ENCODE measurements at places on chromosomes 3 and 15.
A peak's percentile ranks its signal among the peaks of the same experiment; 100 is the strongest.

GRCh38 chr15:95096651-95097050 lies 865.3 kb downstream of the MCTP2 start:
- DNase-seq, result no peak

- no peak for DNase-seq
Observed at GRCh38 chr3:191980443-191980842, 519.5 kb downstream of the PYDC2 start.

GRCh38 chr3:195394024-195394423 lies 48.8 kb downstream of the ACAP2 start:
- DNase-seq, result no peak

DNA sequence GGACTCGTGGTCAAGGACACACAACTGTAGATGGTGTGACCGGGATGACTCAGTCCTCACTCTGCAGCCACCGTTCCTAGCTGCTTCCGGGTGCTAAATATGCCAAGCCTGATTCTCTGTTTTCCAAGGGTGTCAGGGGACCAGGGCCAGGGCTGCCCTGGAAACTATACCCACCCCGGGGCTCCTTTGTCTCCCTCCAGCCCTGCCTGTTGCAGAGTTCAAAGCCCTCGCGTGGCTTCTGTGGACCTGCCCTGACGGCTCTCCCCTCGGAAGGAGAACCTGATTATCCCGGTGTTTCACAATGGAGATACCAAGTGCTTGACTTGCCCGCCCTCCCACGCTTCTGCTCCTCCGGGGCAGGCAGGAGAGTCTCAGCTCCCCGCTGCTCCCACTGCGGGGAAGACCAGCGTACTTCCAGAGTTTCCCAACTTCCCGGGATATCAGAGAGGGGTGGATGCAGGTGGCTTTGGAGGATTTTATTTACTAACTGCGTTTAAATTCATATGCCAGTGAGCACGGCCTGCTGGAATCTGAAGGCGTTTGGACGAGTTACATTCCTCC lies 125.0 kb downstream of the ASB7 start:
- DNase-seq, result no peak

- no peak for DNase-seq
Observed at GRCh38 chr15:67241132-67241855, 13.2 kb downstream of the AAGAB start.

- no peak for DNase-seq
Observed at GRCh38 chr3:134404366-134404885, 30.2 kb upstream of the AMOTL2 start.

- DNase-seq, result no peak
Observed at GRCh38 chr15:69862540-69862939, 235.2 kb downstream of the TLE3 start.

GRCh38 chr3:65988411-65989180 lies 50.1 kb downstream of the MAGI1 start:
- no peak for DNase-seq

GRCh38 chr15:63221346-63221745 lies 31.9 kb downstream of the RAB8B start:
- no peak for DNase-seq

DNA sequence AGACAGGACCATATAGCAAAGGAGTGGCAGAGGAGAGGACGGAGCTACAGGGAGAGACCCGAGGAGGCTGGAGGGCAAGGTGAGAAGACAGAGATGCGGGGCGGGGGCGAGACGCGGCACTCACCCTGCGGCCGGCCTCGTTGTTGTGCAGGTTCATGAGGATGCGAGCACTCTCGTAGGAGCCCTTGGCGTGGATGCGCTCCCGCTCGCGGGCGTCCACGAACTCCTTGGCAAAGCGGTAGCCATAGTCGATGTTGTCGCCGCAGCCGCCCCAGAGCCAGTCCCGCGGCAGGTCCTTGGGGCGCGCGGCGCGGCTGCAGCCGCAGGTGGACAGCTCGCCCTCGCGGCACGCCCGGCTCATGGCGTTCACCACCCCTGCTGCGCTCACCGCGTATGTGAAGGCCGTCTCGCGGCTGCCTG lies 12.9 kb downstream of the WNT5A start:
- no peak for DNase-seq

- DNase-seq, result no peak
Observed at GRCh38 chr3:101758224-101758623, 20.8 kb upstream of the NXPE3 start.

DNA sequence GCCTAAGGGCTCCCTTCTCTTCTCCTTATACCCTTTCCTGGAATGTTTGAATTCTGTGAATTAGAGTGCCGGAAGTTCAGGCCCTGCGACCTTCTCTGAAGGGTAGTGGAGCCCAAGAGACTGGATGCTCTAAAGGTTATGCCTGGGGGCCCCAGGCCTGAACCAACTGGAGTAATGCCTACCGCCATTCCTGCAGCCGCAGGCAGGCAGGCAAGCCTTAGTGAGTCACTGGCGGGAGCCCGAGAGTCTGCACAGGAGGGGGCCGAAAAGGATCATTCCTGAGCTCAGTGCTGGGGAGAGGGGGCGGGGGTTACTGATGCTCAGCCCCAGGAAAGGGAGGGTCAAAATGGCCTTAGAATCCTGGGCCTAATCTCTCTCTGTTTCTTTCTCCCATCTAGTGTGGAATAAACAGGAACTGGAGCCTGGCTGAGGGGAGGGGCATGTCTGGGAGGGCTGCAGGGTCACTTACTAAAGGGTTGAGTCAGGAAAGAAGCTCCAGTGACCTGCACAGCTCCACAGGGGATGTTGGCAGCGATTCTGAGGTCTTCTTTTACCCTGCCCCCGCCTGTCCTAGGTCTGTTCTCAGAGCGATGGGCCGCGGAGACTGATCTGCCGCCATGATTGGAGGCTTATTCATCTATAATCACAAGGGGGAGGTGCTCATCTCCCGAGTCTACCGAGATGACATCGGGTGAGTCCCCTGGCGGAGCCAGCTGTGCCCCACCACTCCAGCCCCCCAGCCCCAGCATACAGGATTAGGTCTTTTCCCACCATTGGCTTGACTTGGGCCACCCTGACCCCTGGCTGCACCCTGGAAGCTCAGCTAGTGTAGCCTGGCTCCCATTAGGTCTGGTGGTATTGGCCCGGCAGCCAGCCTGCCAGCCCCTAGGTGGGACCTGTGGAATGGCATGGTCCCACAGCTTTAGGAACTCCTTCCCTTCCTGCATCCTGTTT lies 2.0 kb downstream of the AP2M1 start:
- DNase-seq, result peak; percentile 33

DNA sequence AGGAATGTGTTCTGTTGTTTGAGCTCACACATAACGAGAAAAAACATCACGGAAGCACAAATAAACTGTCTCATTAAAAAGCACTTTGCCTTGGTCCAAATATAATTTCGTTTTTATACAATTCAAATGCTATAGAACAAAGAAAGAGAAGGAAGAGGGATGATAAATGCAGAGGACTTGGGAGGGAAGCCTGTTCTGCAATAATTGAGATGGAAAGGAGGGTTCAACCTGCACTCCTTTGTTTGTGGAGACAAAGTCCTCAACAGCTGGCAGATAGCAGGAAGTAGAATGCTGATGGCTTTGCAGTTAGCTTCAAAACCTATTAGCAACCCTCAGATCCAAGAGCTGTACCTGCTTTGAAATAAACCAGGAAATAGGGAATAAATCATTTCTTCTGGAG lies 1010.8 kb downstream of the FHIT start:
- no peak for DNase-seq

DNA sequence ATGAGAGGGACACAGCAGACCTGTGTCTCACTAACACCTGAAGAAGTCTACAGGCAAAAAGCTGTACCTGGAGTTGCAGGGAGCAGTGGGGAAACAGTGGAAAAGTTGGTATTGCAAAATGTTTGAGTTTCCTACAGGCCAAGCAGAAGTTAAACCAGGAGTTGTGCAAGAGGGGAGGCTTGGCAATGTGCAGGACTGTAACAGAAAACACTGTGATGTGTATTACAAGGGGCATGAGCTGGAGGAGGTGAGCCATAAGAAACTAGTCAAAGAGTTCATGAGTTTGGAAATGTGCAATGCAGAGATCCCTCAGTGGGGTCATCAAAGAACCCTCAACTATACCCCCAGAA lies 47.1 kb upstream of the SERPINI2 start:
- no peak for DNase-seq

DNA sequence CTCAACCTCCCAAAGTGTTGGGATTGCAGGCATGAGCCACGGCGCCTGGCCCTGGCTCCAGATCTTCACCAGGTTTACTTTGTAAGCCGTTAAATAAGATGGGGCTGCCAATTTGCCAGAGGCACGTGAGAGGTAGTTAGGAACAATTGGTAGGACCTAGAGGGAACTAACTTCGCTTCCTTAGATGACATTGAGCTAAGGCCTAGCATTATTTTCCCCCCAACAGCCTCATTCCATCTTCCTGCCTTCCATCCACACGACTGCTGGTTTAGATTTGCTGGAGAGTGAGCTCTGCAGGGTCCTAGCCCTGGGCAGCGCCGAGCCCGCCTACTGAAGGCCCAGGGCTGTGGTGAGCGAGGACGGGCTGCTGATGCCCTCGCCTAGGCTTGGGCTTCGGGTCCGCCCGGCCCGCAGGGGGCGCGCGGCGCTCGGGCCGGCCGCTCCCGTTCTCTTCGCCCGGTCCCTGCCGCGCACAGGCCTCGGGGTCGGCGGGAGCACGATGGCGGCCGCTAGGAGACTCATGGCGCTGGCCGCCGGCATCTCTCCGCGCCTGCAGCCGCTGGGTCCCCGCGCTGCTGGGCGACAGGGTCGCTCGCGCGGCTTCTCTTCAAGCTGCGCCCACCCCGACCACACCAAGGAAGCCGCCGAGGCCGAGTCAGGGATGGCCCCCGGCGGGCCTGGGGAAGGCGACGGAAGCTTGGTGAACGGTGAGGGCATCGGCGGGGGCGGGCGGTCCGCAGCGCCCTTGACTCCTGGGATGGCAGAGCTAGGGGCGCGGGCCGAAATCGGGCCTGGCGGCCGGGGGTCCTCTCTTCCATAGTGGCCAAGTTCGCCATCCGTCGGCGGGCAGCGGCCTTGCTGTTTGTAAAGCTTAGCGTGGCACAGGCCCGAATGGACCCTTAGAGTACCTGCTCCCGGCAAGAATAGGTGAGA lies 21.9 kb downstream of the DHX30 start:
- DNase-seq, result peak; percentile 83

DNA sequence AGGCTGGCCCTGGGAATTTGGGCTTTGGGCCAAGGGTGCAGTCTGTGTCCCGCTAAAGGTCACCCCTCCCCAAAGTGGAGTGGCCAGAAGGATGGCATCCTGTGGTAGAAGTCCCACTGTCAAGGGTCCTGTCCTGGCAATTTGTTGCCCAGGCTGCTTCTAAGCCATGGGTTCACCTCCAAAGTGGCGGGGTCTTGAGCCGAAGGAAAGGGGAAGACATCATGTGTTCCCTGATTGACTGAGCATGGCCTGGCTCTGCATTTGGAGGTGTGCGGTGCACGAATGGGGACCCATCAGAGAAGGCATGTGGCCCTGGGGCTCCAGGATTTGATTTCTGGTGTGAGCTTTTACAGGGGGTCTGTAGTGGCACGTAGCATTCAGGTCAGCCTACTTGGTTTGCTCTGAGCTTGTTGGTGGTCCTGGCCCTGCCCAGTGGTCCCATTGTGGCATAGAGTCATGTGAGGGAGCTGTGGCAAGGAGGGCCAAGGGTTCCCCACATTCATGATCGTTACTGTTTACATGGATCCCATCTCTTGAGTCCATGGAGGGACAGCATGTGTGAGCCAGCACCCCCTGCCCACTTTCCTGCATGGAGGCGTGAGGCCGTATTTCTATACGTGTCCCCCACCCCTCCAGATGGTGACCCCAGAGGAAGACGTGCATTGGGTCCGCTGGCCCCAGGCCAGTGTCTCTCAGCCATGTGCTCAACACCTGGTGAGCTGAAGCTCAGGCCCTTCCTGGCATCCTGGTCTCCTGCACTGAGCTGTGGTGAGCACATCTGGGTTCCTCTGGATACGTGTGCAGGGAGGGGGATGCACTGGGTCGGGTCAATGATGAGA lies 225.1 kb downstream of the SNRPN start:
- no peak for DNase-seq

DNA sequence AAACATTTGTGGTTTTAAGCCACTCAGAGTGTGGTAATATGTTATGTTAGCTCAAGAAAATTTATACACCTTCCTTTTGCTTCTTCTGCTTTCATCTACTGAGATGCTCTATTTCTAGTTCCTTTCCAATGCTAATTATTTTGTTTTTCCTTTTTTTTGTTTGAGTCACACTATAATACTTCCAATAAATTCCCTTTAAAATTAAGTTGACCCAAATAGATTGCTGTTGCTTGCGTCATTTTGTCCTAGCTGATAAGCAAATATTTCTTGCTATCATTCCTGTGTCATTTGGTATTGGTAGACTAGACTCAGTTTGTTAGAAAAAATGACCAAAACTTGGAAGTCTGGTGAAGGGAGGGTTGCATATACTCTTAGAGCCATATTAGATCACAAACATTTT lies 437.0 kb upstream of the CNTN6 start:
- no peak for DNase-seq

GRCh38 chr15:91919014-91919534 lies 65.6 kb downstream of the SLCO3A1 start:
- DNase-seq, result no peak

DNA sequence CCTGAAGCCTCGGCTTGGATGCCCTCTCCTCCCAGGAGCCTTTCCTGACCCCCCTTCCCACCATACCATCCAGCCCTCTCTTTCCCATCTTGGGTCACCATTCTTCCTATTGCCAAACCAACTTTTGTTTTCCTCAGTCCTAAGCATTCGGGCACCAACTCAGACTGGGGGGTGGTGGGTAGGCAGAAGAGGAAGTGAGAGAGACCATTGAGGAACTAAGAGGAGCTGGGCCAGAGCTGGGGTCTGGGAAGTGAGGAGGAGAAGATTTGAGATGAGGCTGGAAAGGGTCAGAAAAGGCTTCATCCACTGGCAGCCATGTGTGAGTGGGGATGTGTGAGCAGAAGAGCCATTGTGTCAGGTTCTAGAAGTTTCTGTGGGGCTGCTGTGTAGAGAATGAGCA lies 37.7 kb downstream of the TKT start:
- no peak for DNase-seq

GRCh38 chr3:12556314-12556689 lies 585 bp upstream of the MKRN2 start:
- DNase-seq, result no peak

- no peak for DNase-seq
Observed at GRCh38 chr3:69462826-69463100, 76.9 kb upstream of the FRMD4B start.

DNA sequence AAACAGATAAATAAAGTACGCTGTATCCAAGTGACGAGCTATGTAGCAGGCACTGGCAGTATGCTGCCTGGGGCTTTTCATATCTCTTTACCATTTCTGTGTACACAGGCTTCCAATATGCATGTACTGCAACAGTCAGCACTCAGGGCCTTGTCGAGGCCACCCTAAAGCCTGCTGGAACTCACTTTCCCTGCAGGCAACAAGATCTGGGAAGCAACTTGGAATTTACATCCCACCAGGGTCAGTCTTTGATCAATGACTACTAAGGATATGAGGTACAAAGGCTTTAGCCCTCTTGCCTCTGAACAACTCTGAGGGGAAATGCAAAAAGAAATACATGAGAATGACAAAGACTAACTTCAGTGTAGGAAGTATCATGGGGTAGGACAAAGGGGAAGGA lies 101.8 kb upstream of the ARL6 start:
- DNase-seq, result no peak

DNA sequence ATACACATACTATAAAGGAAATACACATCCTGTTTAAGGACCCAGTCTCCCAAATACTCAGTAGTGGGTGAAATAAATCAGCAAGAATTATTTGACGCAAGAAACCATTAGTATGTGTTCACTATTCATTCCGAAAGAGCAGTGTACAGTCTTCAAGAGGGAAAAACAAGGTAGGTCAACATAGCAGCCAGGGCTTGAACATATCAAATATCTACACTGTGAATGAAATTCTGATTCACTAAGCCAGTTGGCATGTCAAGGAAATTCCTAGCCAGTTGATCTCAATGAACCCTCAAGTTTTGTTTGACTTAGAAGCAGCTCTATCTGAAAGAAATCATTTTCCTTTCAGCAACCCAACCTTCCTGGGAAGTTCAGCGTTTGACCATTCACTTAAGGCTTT lies 99.0 kb downstream of the CNTN3 start:
- no peak for DNase-seq

Data from hematopoietic multipotent progenitor cell treated with erythropoietin and hydrocortisone succinate and interleukin-3 and kit ligand, for 15 days (in vitro differentiated cells).